Activated T-helper 1 cell treated with anti-CD3 and anti-CD28 coated beads, Interleukin-12 subunit alpha, Interleukin-12 subunit beta, Interleukin-2, Interleukin-4 antibody, amounts not matched to agents 30 ng/mL and 10 ng/mL and 1 ng/mL, durations not matched to agents 14 hours and 24 hours and 36 hours (primary cell): ENCODE measurements at places on chromosomes 11 and 22.

GRCh38 chr22:39293766-39294368 lies 25.6 kb downstream of the RPL3 start:
- DNase-seq, result no peak
- H3K4me3 ChIP-seq, result no peak overlapping the region
- H3K36me3 ChIP-seq, result no peaks in the 10 kb centered on the region
- no peak overlapping the region for H3K27ac ChIP-seq

DNA sequence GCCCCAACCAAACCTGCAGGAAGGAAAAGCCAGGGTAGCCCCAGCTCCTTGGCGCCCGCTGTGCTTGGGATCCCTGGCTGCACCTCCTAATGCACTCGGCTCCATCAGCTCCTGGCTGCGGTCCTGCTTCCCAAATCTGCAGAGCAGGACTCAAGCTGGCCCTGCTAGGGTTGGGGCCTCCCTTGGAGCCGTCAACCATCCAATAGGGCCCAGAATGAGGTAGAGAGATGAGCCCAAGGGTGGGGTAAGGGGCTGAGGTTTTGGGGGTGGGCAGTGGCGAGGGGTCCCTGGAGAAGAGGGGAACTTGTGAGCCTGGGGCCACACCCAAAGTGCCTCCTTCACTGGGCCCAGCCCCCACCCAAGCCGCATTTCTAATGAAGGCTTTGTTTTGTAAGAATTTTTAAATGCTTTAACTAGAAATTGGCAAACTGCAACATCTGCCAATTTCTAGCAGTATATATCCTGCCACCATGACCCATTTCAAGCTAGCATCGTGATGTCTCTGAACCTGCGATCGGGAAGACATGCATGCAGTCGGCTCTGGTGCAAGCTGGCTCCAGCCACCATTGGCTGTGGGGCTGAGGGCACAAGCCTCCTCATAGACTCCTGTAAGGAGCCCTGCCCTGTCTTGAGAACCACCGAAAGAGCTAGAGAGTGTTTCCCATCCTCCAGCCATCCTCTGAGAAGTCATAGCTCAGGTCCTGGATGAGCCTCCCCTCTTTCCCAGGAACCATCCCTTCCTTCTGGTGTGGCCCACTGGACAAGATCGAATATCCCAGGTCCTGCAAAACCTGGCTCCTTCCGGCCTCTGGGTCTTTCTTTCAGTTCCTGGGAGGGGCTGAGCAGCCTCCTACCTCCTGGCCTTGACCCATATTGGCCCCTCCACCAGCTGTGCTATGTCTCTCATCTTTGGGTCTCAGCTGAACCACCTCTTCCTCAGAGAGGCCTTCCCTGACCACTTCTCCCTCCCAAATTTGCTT lies 15.5 kb downstream of the C1QTNF6 start:
- peaks cover 37% of the 10 kb centered on the region for H3K4me1 ChIP-seq
- H3K27ac ChIP-seq, result peak overlapping the region; percentile 13
- H3K36me3 ChIP-seq, result peaks cover 4% of the 10 kb centered on the region
- peaks cover 26% of the 10 kb centered on the region for H3K27me3 ChIP-seq
- no peak overlapping the region for H3K4me3 ChIP-seq
- no peak for DNase-seq

GRCh38 chr11:65793625-65794400 lies 7.0 kb downstream of the OVOL1 start:
- H3K36me3 ChIP-seq, result no peaks in the 10 kb centered on the region
- peaks cover 12% of the 10 kb centered on the region for H3K4me1 ChIP-seq
- DNase-seq, result no peak
- H3K27me3 ChIP-seq, result peaks cover 10% of the 10 kb centered on the region
- H3K4me3 ChIP-seq, result no peak overlapping the region

GRCh38 chr11:27398400-27398770 lies 35.4 kb upstream of the CCDC34 start:
- H3K36me3 ChIP-seq, result no peaks in the 10 kb centered on the region
- no peaks in the 10 kb centered on the region for H3K4me1 ChIP-seq
- no peak for DNase-seq

DNA sequence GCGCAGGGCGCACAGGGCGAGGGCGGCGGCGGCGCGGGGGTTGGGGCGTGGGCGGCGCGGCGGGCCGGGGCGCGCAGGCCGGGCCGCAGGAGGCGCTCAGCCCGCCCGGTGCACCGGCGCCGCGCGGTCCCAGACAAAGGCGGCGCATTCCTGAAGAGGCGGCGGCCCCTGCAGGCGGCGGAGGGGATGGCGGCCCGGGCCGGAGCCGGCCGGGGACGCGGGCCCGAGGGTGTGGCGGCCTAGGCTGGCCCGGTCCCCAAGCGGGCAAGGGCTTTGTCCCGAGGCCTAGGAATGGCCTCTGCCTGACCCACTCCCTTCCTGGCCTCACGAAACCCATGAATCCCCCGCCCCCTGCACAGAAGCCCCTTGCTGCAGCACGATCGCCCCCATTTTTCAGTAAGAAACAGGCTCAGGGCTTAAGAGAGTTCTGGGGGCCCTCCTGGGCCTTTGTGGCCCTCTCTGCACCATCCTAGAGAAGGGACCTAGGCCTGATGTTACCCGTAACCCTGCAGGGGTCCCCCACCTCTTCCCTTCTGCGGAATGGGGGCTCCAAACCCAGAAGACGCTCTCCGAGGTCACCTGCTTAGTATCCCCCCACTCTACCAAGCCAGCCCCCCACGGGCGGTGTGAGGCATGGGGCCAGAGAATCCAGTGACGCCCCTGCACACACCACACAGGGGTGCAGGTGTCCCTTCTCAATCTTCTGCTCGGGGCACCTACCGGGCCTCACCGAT lies at the start of gene RTN4R:
Gene RTN4R, minus strand, starts transcription at position 40 of the 734 bp plus-strand sequence. CDS start 226 bp downstream, outside the sequence.
- peaks cover 6% of the 10 kb centered on the region for H3K27me3 ChIP-seq
- peak within 1 kb of the TSS; percentile 82 for H3K4me3 ChIP-seq
- no peak within 1 kb of the TSS for H3K27ac ChIP-seq
- peak; percentile 45 for DNase-seq
- no peaks in the 10 kb centered on the region for H3K36me3 ChIP-seq

DNA sequence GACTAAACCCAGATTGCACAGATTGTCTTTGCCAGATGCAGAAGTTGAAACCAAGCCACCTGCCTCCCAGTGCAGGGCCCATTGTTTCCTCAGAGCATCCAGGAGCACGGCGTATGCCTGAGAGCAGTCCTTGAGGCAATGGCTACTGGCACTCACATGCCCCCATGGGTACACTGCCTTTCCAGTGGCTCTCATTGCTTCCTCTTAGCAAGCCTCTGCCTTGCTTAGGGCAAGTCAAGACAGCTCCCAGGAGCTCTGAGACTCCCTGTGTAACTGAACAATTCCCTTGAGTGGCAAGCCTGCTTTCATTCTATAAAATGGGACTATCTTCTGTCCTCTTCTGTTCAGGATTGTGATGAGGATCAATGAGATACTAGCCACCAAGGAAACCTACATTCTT lies 4.1 kb downstream of the SYTL2 start:
- DNase-seq, result no peak
- H3K4me1 ChIP-seq, result peaks cover 72% of the 10 kb centered on the region
- H3K36me3 ChIP-seq, result peaks cover 32% of the 10 kb centered on the region
- no peak overlapping the region for H3K4me3 ChIP-seq
- H3K27me3 ChIP-seq, result no peaks in the 10 kb centered on the region
- H3K27ac ChIP-seq, result no peak overlapping the region

- peaks cover 88% of the 10 kb centered on the region for H3K27me3 ChIP-seq
- DNase-seq, result no peak
- peaks cover 5% of the 10 kb centered on the region for H3K4me1 ChIP-seq
- peaks cover 3% of the 10 kb centered on the region for H3K36me3 ChIP-seq
- H3K27ac ChIP-seq, result no peak overlapping the region
Measured at GRCh38 chr11:44316659-44317240, 6.8 kb upstream of the ALX4 start.

GRCh38 chr11:25988178-25988577 lies 343.8 kb upstream of the ANO3 start:
- H3K36me3 ChIP-seq, result no peaks in the 10 kb centered on the region
- no peaks in the 10 kb centered on the region for H3K4me1 ChIP-seq
- no peak for DNase-seq
- H3K27ac ChIP-seq, result no peak overlapping the region

DNA sequence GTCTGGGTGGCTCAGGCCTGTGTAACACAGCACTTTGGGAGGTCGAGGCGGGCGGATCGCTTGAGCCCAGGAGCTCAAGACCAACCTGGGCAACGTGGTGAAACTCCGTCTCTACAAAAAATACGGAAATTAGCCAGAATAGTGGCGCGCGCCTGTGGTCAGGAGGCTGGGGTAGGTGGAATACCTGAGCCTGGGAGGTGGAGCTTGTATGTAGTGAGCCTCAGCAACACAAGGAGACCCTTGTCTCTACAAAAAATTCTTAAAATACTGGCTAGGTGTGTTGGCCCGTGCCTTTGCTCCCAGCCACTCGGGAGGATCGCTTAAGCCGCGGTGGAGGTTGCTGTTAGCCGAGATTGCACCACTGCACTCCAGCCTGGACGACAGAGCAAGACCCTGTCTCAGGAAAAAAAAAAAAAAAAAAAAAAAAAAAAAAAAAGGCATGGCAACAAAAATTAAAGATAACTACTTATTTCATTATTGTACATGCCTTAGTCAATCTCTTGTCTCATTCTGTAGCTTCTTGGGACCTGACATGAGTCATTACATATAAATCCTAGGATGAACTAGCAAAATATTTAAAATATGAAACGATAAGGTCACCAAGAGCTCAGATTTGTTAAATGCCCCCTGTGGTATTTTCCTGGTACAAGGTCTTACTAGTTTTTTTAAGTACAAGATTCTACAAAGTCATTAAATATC lies 1.1 kb downstream of the TAF1D start:
- H3K36me3 ChIP-seq, result peaks cover 63% of the 10 kb centered on the region
- peak overlapping the region; percentile 100 for H3K4me3 ChIP-seq
- DNase-seq, result peak; percentile 9
- no peaks in the 10 kb centered on the region for H3K27me3 ChIP-seq
